ENCODE measurements at places on chromosomes 1 and 21.

DNA sequence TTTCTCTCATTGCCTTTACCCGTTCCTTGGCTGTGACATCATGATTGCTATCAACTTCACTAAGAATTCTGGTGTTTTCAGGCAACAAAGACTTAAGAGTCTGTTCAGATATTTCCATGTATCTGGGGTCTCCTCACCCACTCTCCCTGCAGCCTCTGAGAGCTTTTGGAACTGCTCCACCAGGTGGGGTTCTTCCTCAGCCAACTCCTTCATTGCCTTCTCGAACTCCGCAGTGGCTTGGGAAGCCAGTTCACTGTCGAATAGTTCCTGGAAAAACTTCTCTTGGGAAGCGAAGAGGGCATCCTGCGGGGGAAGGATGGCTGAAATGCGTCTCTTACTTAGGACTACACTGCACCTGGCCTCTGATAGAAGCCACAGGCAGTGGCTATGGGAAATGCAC is 2.1 kb downstream of the PEX19 start:
- DNase-seq, result no peak

GRCh38 chr1:91768786-91769725 is 116.9 kb downstream of the TGFBR3 start:
- DNase-seq, result no peak

DNA sequence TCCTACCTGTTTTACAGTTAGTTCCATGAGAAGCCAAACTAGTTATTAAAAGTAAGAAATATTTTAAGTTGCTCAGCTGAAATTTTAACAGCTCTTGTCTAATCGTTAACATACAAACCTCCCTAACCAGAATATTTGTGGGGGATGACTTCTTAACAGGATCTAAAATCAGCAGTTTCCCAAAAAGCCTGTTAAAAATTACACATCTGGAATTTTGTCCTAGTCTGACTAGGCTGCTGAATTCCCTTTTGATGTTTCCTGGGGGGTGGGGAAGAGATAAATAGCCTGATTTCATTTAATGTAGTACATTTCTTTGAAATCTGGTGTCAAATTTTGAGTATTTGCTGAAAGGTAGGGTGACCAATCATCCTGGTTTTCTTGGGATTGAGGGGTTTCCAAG is 78.8 kb upstream of the ARHGAP29 start:
- no peak for DNase-seq

- DNase-seq, result no peak
Observed at GRCh38 chr1:89550995-89551394, 26.4 kb downstream of the LRRC8B start.

GRCh38 chr1:37932759-37933158 is 14.1 kb downstream of the INPP5B start:
- no peak for DNase-seq

DNA sequence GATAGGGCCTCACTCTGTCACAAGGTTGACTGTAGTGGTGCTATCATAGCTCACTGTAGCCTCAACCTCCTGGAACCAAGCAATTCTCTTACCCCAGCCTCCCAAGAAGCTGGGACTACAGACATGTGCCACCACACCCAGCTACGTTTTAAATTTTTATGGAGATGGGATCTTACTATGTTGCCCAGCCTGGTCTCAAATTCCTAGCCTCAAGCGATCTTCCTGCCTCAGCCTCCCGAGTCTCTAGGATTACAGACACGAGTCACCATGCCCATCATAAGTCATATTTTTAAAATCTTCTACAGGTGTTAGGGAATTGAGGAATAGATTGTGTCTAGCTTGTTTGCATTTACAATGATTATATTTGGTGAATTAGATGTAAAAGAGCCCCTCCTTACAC is 127.0 kb downstream of the CCDC185 start:
- DNase-seq, result no peak

DNA sequence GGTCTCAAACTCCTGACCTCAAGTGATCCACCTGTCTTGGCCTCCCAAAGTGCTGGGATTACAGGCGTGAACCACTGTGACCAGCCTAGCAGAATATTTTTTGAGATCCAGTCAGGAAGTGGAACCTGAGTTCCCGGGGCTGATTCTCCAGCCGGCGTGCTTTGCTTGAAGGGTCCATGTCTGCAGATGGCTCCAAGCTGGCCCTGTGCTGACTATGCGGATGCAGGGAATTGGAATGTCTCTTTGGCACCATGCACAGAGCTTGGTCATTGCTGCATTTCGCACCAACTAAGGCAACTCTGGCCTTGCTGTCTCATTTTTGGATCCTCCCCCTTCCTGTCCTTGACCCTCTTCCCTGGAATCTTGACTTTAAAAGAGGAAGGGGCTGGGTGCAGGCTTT is 28.1 kb downstream of the ARHGEF10L start:
- DNase-seq, result peak; percentile 65

DNA sequence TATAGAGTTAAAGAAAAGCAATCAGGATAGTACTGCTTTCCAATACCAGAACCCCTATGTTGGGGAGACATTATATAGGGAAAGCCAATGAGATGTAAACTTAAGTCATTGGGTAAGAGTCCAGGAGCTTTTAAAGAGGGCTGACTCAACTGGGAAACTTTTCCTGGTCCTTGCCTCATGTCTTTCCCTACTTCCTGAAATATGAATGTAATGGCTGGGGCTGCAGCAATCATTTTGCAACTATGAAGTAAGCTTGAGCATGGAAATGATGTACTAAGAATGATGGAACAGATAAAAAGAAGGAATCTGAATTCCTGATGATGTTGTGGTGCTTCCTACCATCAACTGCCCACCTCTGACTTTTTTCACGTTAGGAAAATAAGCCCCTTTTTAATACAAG is 55.7 kb downstream of the WDR3 start:
- no peak for DNase-seq

DNA sequence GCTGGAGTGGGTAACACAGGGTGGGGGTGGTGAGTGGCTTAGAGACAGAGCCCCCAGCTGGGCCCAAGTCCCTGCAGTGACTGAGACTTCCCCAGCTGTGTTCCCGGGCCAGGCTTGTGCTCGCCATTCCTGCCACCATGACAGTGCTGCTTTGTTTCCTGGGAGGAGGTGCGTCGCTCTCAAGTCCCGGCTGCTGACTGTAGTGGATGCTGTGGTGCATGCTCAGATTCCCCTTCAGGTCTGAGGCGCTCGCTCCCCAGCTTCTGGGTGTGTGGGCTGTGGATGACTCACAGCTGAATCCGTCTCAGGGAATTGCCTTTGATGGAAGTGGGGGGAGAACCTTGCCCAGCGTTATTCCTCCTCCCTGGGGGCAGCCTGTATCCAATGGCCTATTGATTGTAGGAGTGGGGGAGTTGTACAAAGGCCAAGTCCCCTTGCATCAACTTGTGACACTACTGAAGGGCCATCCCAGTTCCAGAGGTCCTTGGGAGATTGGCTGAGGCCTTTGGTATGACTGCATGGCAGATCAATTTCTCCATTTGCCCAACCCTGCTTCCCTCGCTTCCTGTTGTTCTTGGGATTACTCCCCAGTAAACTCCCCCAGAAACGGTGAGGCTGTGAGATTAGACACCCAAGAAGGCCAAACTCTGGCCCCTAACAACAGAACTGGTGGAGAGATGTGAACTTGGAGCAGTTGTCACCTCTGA is 17.8 kb upstream of the POU3F1 start:
- no peak for DNase-seq

GRCh38 chr1:12370333-12370975 is 140.6 kb downstream of the VPS13D start:
- DNase-seq, result no peak

DNA sequence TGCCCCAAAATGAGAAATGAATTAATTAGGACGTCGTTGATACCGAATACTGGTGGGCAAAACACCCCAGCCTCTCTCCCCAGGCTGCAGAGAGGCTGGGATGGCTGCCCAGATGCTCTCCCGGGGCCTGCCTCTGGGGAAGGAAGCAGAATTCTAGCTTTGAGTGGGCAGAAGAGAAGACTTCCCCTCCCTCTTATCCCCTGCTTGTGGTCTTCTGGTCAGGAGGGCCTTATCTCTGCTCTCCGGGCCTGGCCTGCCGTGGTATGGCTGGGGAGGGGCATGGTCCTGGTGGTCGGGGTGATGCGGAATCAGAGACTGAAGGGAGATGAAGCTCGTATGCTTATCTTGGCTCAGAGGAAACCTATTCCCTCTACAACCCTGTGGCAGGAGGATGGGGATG is 9.8 kb upstream of the CSF3R start:
- DNase-seq, result no peak

- DNase-seq, result no peak
Observed at GRCh38 chr21:39484711-39485276, 33.0 kb downstream of the SH3BGR start.

DNA sequence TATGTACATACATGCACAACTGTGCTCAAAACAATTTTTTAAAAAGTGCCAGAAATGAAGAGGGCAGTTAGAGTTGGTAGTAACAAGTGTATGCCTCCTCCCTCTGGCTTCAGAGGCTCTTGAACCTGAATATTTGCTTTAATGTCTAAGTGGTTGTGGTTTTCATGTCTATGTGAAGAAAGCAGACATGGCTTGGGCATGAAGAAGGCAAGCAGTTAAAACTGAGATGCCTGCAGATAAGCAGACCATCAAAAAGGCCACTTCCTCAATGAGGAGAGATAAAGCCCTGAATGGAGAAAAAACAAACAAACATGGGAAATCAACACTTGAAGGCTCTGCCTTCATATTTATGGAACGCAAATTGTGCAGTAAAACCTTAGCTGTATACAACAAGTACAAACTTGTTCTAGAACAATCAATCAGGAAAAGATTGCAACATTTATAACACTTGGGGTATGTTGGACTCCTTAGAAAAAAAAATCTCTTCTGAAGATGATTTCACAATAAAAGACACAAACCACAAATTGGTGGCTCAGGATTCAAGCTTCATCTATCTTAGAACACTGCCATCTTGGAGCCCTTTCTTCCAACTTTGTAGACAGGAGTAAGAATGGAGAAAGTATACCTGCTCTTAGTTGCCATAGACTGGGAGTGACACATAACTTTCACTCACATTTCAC is 52.7 kb upstream of the PLA2G4A start:
- DNase-seq, result no peak

DNA sequence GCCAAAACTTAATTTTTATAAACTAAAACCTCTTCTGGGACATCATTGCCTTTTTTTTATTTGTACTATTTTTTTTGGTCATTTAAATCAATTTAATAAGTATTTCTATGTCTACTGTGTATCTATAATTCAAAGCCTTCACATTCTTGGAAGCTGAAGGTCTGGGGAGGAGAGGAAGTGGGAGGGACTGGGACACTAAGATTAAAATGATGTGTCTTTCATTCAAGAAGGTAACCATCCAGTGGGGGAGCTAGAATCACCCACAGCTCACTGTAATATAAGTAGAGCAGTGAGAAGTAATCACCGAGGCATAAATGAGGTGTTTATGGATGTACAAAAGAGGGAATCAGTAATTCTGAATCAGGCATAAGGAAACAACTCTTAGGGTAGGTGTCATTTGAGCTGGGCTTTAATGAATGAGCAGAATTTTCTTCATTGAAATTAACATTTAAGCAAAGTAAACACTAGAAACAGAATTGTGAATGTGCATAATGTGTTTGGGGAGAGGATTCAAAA is 52.8 kb downstream of the PTGER3 start:
- DNase-seq, result no peak

DNA sequence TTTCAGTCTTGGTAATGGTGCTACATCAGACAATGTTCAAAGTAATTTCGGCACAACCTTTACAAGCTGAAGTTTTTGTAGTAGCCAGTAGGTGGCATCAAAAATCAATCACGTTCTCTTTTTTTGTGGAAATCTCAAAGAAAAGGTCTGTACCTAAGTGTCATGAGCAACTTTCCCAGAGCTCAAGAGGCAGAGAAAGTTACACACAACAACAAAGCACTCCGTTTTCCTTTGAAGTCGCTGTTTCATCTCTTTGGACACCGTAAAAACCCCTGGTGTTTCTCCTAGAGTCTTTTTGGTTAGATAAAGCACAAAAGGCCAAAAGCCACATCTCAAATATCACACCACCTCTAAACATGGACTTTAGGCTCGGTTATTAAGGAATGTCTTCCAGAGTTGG is 131.6 kb downstream of the LHX8 start:
- no peak for DNase-seq

DNA sequence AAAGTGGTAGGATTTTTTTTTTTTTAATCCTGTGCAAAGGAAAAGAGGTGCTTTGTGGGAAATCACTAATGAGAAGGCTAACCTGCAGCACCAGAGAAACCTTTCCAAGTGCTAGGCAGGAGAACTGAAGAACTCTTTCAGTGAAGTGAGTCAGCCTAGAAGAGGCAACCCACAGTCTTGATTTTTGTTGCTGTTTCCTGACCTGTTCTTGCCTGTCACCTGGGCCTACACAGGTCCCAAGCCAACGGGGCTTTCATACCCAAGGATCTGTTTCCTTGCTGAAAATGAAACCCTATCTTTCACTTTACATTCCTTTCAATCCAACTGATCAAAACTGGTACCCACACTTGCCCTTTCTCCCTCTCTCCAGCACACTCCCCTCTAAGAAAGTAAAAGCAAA is 7.1 kb upstream of the IKBKE start:
- DNase-seq, result no peak

GRCh38 chr1:37475380-37476086 is 1.2 kb downstream of the ZC3H12A start:
- DNase-seq, result no peak

DNA sequence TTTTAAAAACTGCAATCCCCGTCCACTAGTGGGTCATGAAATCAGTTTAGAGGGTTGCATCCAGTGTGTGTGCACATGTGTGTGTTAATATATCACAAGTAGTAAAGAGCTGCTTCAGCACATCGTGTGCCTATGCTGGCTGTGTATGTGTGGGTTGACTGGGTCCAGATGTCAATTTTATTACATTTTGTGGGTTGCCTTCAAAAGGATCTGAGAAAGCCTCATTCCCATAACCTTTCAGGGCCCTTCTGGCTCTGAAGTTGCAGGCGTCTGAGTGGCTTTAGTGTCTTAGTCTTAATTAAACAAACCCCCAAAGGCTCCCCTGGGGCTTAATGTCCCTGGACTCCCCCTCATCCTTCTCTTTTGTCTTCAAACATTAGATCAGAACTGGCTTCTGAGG is 19.8 kb downstream of the PLA2G2D start:
- DNase-seq, result no peak

GRCh38 chr1:75641325-75641724 is 30.4 kb upstream of the SLC44A5 start:
- DNase-seq, result no peak

DNA sequence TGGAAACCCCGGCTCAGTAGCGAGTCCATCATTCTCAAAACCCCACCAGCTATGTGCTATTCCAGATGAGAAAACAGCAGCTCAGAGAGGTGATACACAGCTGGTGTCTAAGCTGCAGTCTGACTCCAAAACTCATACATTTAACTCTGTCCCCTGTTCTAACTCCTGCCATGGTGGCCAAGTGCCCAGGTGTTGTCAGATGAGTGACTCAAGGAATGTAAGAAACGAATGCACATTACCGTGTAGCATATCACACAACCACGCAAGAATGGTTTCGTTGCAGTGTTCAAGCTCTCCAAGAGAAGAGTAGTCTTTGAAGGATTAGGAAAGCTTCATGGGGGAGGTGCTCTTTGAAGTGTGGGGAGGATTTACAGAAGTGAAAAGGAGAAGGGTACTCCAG is 4.7 kb upstream of the XKR8 start:
- no peak for DNase-seq

GRCh38 chr1:190453550-190453949 is 24.1 kb downstream of the BRINP3 start:
- DNase-seq, result no peak

GRCh38 chr21:29271927-29272333 is 26.8 kb upstream of the BACH1 start:
- no peak for DNase-seq

- DNase-seq, result no peak
Observed at GRCh38 chr21:27595716-27596115, 628.8 kb upstream of the ADAMTS5 start.

- DNase-seq, result no peak
Observed at GRCh38 chr1:21586846-21587601, 77.8 kb downstream of the ALPL start.

Measured in Right ventricle myocardium inferior (tissue), 1 donor.